ENCODE measurements at places on chromosomes 1 and 21. TPM values are rescaled to one million over a fixed set of nuclear protein-coding genes. Genes with fewer than 3 reads are reported as not detected.

- DNase-seq = no peak
Measured at GRCh38 chr1:68815632-68816031, 318.8 kb upstream of the DEPDC1 start.

DNA sequence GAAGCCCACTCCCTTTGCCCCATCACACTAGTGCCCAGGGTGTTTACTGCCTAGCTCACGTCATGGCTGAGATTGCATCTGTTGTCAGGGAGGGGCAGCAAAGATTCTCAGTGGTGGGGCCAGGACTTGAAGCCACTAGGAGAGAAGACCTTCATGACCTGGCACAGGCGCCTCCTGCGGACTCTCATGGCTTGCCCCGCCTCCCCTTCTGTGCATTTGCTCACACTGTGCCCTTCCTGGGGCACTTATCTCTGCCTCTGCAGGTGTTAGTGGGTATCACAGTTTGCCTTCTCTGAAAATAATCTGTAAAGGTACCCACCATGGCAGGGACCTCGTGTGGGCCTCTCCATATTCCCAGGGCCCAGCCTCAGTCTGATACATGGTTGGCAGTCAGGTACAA, 20.1 kb downstream of the PTPRU start:
- no peak for DNase-seq

- DNase-seq = no peak
Measured at GRCh38 chr1:201125019-201125418, 2.0 kb downstream of the ASCL5 start.

The A3GALT2 gene
- polyA plus RNA-seq = 0.25 TPM

The TAS1R1 gene
- 0.14 TPM for polyA plus RNA-seq

The RAVER2 gene
- 33.5 TPM for polyA plus RNA-seq

The MMEL1 gene
- 9.1 TPM for polyA plus RNA-seq

GRCh38 chr1:151846686-151847237, 6.8 kb downstream of the THEM5 start:
- DNase-seq = no peak

The WDR77 gene
- polyA plus RNA-seq = 58.4 TPM

The FOXJ3 gene
- 60.7 TPM for polyA plus RNA-seq

- DNase-seq = no peak
Measured at GRCh38 chr1:119001181-119002027, 13.3 kb upstream of the TBX15 start.

The OPRD1 gene
- 0.20 TPM for polyA plus RNA-seq
